HT-29 (cell line): ENCODE measurements at places on chromosomes 2 and 18.

GRCh38 chr2:231920795-231921194 lies 5.4 kb downstream of the NPPC start:
- DNase-seq, result no peak

- DNase-seq, result no peak
These were observed 126.7 kb downstream of the TPO start for GRCh38 chr2:1539973-1540372.

DNA sequence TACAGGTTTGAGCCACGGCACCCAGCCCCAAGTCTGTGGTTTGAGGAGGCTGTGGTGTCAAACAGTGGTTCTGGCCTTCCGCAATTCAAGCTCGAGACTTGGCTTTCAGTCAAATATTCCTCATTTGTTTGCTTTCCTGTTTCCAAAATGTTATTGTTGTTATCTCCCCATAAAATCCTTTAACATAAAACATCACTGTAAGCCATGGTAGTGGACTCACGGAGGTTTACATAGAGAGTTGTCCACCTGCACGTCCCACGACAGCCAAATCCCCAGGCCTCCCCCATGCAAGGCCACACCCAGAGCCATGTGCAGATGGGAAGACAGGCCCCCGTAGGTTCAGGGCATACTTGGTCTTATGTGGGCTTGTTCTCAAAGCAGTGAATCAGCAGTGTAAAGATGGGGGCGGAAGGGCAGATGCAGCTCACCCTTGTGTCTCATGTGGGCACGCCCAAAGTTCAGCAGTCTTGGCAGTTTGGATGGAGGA lies 18.9 kb upstream of the ST3GAL5 start:
- DNase-seq, result no peak

- DNase-seq, result no peak
These were observed 99.2 kb upstream of the ASAP2 start for GRCh38 chr2:9107168-9108025.

DNA sequence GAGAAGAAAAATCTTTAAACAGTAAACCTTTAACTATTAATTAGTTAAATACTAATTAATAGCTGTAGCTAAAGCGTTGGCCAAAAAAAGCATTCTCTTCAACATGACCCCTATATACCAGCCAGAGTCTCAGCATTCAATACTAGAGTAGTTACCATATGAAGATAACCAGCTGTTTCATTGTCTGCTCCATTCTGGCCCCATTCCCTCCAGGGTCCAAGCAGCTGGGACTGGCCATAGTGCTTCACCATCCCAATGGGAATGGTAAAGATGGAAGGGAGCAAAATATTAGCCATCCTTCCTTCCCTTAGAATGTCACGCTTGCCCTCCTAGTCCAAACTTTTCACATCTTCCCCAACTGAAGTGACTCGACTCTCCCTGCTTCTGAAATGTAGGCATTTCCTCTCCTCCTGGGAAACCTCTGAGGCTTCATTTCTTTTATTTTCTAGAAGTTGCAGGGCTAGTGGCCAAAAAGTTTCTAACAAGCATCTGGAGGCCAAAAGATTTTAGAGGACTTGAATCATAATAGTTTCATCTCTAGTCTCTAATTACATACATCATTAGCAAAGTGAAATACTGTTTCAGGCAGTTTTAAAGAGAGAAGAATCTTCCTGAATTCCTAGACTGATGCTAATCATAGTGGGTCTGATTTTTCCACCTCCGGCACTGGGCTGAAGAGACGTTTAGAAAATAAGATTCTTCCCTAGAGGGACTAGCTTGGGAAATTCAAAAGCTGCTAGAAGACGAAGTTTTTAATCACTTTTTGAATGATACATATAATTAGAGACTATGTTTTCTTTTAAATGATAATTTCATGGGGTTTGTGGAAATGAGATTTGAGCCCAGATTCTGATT lies 52.7 kb downstream of the CCDC68 start:
- no peak for DNase-seq

- DNase-seq, result peak; percentile 85
These were observed 80.2 kb downstream of the EFEMP1 start for GRCh38 chr2:55843096-55843993.

DNA sequence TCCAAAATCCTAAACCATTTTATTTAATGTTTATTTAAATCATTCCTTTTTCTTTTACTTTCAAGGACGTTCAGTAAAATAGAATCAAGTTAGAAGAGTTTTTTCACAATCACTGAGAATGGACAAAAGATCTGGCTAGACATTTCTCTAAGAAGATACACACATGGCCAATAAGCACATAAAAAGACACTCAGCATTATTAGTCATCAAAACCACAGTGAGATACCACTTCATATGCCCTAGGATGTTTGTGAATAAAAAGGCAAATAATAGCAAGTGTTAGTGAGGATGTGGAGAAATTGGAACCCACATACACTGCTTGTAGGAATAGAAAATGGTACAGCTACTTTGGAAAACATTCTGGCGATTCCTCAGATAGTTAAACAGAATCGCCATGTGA lies 76.1 kb downstream of the RHBDD1 start:
- no peak for DNase-seq

DNA sequence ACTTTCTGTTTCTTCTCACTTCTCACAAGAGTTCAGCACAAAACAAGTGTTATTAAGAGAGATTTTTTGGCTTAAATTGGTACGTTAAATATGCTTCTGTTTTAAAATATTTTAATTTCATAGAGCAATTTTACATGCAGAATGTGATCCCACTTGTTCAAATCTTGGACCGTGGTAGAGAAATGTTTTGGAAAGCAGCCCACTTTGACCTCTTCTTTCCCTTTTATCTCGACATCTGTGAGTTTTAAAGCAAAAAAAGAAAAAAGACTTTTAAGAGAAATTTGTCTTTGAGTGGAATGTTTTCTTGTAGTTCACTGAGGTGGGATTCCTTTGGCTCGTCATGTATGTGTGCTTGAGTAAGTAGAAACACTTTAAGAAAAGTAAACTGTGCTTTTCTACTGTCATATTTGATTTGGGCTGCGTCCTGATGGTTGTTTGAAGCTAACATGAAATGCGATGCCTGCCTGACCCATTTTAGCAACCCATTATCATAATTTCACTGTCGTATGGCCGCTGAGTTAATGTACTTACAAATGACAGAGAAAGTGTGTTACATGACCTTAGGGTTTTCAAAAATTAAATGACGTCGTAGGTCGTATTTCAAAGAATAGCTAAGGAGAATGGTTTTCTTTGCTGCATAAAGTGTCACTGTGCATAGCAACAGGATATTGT lies 54.5 kb downstream of the TSHZ1 start:
- DNase-seq, result no peak

DNA sequence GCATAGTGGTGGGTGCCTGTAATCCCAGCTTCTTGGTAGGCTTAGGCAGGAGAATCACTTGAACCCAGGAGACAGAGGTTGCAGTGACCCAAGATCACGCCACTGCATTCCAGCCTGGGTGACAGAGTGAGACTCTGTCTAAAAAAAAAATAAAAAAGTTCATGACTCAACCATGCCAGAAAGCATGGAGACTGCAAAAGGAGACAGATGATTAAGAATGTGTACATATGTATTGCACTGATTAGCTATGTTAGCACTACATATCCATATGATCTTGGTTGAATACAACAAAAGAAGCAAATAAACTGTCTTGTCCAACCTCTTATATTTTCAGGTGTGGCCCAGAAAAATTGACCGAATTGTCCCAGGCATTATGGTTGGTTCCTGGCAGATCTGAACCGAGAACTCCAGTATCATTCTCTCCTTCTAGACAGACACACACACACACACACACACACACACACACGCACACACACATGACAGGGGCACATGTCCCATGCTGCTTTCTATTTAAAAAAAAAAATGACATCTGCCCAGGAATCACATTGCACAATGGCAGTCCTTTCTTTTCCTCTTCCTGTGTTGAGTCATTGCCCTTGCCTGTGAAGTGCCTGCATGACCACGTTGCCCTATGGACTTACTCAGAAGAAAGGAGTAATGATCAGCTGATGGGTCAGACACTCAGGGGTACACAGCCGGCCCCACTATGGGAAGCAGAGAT lies 65.6 kb downstream of the MYCN start:
- peak; percentile 47 for DNase-seq

GRCh38 chr2:234978466-234979203 lies 26.8 kb downstream of the SH3BP4 start:
- peak; percentile 84 for DNase-seq

DNA sequence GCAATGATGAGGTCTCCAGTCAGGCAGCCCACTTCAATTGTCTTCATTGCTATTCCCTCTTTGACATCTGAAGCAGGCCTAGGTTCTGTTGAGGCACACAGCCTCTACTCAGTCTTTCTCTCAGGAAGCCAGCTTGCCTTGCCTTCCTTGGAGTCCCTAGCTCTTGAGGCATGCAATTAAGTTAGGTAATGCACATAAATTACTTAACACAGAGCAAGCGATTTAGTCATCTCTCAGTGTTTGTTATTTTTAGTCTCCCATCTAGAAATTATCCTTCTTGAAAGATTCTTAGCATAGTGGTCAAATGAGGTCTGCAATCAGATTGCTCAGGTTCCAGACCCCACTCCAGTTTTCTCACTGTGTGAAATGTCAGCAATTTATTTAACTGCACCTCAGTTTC lies 32.0 kb downstream of the SULT1C4 start:
- no peak for DNase-seq

DNA sequence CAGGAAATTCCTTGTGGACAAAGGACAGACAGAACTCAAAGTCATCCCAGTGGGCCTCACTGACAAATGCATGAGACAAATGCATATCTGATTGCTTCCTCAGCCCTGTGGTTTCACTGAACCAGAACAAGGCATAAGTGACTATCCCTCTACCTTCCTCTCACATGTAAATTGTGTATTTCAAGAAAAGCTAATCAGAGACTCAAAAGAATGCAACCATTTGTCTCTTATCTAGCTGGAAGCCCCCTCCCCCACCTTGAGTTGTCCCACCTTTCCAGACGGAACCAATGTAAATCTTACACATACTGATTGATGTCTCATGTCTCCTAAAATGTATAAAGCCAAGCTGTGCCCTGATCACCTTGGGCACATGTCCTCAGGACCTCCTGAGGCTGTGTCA lies 102.0 kb upstream of the TMEM200C start:
- DNase-seq, result no peak

DNA sequence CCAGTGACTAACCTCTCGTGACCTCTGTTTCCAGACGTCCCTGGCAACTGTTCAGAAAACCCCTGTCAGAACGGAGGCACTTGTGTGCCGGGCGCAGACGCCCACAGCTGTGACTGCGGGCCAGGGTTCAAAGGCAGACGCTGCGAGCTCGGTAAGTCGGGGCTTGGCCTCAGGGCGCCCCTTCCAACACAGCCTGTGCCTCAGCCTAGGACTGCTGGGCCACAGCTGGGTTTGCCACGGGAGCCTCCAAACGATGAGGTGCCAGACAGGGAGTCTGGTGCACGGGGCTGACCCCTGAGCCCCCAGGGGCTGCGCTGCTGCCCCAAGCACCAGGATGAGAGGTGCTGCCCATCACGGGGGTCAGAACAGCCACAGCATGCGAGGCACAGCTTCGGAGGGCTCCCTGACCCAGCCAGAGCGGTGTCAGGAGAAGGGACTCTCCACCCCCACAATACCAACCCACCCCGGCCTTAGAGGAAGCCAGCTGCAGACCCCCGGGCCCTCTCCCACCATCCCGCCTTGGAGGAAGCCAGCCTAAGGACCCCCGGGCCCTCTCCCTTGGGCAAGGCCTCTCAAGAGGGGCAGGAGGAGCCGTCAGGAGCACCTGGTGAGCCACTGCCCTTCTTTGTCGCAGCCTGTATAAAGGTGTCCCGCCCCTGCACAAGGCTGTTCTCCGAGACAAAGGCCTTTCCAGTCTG lies 20.3 kb downstream of the MTERF4 start:
- DNase-seq, result no peak

DNA sequence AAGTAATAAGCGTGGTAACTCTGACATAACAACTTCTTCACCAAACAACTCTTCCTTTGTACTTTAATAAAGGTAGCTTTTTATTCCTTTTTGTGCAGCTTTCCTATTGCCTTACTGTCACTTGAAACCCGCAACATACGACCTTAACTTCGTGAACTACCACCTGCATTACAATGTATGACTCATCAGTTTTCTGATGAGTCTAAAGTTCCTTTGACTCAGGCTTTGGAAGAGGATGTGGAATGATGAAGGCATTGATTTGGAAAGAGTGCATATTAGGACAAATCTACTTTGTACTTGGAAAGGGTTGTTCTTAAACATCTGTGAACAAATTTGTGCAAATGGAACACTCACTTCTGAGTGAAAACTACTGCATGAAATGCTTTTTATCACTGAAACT lies 1012.1 kb downstream of the TMEM182 start:
- DNase-seq, result peak; percentile 57

- peak; percentile 26 for DNase-seq
These were observed 786 bp downstream of the TET3 start for GRCh38 chr2:73985308-73986084.

GRCh38 chr2:54666634-54667265 lies 56.7 kb upstream of the EML6 start:
- no peak for DNase-seq

DNA sequence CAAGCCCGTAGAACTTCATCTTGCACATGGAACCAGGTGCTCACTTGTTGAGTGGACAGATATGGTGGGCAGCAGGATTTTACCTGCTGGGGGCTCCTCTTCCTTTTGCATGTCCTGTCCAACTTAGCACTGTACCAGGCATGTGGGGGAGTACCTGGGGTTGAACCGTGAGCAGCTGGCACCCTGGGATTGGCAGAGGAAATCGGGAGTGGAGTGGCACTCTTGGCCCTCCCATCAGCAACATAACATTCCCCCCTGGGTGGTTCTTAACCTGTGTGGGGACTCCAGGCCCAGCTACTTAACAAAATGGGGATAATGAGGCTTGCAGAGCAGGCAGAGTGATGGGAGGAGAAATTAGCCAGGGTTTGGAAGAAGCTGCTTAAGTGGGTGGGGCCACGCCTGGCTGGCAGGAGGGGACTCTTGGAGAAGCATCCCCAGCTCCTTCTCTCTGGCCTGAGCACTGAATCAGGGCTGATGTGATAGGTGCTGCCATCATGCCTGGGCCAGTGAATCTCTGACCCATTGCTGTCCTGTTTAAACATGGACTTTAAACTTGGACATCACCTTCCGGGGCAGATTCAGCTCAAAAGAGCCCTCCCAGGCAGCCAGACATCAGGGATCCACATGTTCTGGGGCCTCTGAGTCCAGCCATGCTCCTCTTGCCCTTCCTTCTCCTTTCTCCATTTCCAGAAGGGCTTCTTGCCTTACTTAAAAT lies 15.5 kb downstream of the FOSL2 start:
- DNase-seq, result no peak

DNA sequence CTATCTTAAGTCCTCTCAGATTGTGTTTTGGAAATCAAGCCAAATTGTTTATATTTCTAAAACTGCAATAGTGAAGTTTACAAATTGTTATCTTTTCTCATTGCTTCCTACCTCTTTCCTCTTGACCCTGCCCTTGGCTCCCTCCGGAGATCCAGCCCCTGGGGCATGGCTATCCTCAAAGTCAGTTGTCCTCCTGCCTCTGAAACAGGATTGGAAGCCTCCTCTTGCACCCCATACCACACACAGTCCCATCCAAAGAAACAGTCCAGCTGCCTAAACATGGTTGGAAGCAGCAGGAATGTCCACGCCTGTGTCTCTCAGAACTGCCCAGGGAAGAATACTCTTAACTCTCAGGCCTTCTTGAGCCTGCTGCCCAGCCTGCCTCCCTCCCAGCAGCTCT lies 30.1 kb upstream of the COL6A3 start:
- no peak for DNase-seq

- no peak for DNase-seq
These were observed 72.3 kb downstream of the FMNL2 start for GRCh38 chr2:152407204-152407721.
